ENCODE measurements at places on chromosomes 1 and 21.

- DNase-seq, result no peak
Measured at GRCh38 chr1:78358165-78358564, 132.6 kb upstream of the PTGFR start.

GRCh38 chr1:100065183-100065968 is 67.4 kb downstream of the SASS6 start:
- DNase-seq, result peak; percentile 43

- peak; percentile 83 for DNase-seq
Measured at GRCh38 chr1:185733818-185734735, at the start of gene HMCN1. Gene HMCN1 (plus strand): TSS chr1:185734391. CDS start chr1:185734780, 389 bp downstream.

- no peak for DNase-seq
Measured at GRCh38 chr1:222018041-222018440, 276.2 kb upstream of the DUSP10 start.

GRCh38 chr1:54984131-54984842 is 3.9 kb downstream of the TMEM61 start:
- DNase-seq, result no peak

- DNase-seq, result no peak
Measured at GRCh38 chr1:201139306-201139705, 12.3 kb upstream of the ASCL5 start.

- DNase-seq, result no peak
Measured at GRCh38 chr21:34980423-34981115, 68.5 kb downstream of the RUNX1 start.

GRCh38 chr1:55057270-55057955 is 18.1 kb downstream of the PCSK9 start:
- DNase-seq, result no peak

GRCh38 chr1:212976586-212976985 is 26.2 kb downstream of the VASH2 start:
- DNase-seq, result no peak

- DNase-seq, result peak; percentile 55
Measured at GRCh38 chr1:174217787-174218574, 58.7 kb downstream of the RABGAP1L start.

DNA sequence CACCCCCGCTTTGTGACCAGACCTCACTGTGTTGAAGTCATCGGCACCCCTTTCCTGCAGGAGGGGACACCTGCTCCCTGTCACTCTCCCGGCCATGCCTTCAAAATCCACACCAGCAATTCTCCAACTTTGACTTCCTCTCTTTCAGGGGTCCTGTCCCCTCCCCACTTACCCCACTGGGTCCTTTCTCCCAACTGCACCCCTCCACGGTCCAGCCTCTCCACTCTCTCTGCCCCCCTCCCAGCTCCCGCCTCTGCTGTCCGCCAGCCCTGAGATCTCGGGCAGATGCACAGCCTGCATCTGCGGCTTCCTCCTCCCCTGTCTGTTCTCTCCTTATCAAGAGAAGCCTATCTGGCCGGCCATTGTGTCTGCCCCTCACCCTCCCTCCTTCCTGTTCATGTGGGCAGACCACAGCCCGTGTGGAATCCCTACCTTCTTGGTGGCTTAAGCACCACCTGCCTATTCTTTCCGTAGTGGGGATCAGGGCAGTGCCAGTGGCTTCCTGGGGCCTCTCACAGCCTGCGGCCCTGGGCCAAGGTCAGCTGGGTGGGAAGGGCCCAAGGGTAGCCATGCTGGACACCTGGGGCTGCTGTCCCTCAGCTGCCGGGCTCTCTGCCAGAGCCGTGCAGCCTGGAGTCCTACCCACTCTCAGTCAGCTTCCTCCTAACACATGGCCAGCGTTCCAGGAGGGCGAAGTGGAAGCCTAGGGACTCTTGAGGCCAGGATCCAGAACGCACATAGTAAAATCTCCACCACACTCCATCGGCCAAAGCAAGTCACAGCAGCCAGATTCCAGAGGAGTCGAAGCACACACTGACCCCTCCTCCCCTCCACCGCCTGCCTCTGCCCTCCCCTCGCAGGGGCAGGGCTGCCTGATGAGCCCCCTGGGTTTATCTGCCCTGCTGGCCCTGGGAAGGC is 5.1 kb upstream of the HES4 start:
- DNase-seq, result peak; percentile 61

GRCh38 chr1:64703600-64703999 is 41.3 kb upstream of the RAVER2 start:
- DNase-seq, result no peak

- DNase-seq, result peak; percentile 49
Measured at GRCh38 chr1:209567698-209568175, 15.8 kb upstream of the CAMK1G start.

DNA sequence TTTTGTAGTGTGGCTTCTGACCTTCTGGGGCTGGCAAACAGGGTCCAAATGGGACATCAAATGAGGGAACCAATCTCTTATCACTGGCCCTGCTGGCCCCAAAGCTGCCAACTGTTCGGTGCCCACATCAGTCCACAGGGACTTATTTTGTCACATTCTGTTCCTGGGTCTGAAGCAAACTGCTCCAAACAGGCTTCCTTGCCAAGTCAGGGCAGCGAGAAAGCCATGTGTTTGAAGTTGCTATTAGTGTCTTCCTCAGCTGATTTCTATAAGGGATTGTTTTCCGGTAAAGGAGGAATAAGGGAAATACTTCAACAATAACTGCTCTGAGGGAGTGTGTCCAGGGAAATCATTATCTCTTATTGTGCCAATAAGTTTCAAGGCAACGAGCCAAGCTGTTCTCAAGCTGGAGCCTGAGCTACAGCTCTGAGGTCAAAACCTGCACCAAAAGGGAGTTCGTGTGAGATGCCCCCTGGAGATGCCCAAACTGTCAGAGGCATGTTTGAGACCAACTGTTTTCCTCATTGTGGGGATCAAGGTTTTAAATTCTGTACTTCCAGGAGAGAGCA is 381.4 kb upstream of the PROX1 start:
- no peak for DNase-seq

DNA sequence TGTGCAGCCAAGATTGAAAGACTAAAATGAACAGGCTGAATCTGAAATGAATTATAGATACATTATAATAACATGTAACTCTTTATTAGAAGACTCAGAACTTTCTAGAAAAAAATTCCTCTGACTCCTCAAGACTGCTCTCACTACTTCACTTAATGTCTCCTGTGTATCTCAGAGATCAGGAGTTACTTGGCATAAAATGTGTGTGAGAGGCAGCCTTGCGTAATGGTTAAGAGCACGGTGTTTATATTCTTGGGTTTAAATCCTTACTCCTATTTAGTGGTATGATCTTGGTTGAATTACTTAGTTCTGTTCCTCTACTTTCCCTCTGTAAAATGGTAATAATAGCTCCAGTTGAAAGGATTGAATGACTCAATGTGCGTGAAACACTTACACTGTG is 634.9 kb downstream of the LTN1 start:
- DNase-seq, result peak; percentile 14

- no peak for DNase-seq
Measured at GRCh38 chr1:36796733-36797132, 237.6 kb downstream of the GRIK3 start.

DNA sequence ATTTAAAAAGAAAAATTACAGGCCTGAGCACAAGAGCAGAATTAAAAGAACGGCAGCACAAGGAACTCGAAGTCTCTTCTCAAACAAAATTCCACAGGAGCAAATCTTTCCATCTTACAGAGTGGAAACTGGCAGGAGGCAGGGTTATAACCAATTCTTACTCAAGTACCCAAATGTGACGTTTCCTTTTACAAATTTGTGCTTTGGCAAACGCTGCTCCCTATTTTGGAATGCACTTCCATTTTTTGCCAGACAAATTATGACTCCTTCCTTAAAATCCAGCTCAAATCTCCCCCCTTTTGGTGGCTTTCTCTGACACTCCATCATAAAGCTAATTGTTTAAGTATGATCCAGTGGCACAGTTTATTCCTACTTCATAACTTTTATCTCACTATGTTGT is 7.8 kb downstream of the ERI3 start:
- DNase-seq, result no peak

GRCh38 chr1:145978471-145978853 is 14.0 kb downstream of the POLR3GL start:
- DNase-seq, result no peak

DNA sequence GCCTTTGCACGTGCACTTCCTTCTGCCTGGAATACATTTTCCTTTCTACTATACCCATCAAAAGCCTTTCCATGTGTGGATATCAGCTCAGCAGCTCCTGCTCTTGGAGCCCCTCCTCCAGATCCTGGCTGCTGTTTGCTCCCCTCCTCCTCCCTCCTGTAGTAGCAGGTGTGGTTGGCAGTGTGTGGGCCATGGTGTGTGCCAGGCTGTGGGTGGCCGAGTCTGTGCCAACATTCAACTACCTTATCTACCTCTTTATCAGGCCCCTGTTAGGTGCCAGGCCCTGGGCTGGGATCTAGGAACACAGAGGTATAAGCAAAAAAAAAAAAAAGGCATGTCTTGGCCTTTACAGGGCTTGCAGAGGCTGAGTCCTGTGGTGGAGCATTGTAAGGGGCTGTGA is 180.6 kb upstream of the JUN start:
- DNase-seq, result no peak

DNA sequence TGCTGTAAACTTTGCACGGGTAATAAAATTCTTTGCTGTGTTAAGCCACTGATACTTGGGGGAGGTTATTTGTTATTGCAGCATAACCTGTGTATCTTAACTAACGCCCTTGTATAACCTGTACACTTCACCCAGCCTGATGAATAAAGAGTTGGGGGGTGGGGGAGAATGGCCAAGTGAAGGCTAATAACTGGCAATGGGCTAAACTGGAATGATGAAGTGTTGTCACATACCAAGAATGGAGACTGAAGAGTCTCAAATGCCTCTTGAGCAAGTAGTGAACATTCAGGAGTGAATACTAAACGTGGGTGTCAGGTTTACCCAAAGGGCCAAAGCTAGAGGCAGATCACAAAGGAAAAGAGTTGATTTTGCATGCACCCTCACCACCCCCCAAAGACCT is 169.4 kb downstream of the C1orf94 start:
- no peak for DNase-seq

DNA sequence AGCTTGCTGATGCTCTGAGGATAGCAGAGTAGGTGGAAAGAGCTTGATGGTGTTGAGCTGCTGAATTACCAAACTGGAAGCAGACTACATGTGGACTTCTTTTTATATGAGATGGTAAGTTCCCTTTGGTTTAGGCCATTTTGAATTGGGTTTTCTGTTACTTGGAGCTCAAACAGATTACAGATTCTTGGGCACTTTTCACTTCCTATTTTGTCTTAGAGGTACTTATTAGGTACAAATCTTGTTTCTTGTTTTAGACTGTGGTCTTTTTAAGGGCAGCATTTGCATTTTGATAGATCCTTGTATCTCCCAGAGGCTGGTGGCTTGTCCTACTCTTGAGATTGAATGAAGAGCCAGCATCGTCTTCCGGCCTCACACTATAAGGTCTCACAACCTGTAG is 70.2 kb downstream of the GADD45A start:
- no peak for DNase-seq

All from mesenchymal stem cell (in vitro differentiated cells and primary cell).